ENCODE measurements at places on chromosomes 3 and 15.

DNA sequence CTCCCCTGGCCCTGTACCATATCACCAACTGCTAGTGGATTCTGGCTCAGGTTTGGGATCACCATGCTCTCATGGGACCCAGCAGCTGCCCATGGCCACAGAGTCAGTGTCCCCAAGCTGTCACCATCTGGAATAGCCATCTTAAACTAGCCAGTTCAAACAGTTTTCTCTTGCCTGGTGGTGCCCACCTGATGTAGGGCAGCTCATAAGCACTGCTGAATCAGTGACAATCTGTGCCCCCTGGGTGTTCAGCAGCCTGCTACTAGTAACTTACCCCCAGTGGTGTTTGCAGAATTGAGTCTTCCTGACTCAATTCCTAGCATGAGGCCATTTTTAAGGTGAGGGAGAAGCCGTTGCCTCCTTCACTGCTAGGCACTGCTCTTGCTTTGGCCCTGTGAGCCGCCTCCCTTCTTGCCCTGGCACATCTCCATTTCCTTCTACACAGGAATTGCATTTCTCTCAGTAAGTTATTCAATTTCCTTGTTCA lies 7.9 kb downstream of the RPSA start:
- no peak for DNase-seq

DNA sequence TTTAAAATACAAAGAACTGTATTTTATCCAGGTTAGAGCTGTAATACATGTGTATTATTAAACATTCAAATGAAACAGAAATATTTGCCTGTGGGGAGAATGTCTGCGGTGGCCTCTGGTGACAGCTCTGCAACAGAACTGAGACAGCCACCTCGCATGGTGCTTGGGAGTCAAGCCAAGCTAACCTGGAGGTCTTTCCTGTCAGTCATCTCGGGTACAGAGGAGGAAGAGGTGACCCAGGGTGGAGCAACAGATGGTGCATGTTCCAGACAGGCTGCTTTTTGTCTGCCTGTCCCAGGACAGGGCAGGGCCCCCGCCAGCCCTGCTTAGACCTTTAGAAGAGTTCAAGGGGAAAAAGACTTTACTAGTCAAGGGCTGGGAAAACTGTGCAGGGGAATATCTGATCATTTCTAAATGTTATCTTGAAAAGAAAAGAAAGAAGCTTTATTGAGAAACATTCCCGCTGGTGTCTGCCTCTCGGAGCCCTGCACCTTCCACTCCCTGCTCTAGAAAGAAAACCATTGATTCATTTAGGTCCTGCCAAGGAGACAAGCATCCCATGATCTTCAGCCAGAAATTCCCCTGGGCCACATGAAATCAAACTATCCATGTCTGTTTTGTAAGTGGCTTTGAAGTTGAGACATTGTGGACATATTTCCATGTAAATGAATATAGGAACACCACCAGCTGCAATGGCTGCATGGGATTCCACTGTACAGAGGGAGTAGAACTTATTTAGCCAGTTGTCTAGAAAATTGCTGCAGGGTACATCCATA lies 5.5 kb upstream of the NR2E3 start:
- DNase-seq: no peak

DNA sequence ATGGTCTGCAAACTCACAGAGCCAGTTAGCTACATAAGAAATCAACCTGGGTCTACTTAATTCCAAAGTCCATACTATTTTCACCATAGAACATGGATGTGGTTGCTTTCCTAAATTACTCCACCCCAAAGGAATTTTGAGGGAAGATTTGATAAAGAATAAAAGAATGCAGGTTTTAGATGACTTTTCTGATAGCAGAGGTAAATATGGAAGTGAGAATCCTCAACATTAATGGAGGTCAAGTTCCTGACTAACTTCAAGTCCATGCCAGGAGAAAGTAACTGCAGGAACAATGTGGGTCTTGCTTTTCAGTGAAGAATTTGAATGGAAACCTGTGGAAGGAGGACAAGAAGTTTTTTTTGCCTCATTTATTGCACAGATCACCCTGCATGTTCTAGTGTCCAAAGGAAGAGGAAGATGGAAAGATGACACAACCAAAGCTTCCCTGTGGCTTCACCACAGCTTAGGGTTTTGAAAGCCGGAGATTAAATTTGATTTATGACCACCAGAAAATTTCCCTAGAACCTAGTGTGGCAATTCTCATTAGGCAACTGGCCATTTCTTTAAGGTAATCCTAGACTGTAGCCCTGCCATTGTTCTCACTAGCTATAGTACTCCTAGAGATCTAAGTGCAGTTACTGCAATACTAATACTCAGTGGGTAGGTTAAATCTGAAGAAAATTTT lies 429.7 kb downstream of the RAP2B start:
- DNase-seq: no peak

DNA sequence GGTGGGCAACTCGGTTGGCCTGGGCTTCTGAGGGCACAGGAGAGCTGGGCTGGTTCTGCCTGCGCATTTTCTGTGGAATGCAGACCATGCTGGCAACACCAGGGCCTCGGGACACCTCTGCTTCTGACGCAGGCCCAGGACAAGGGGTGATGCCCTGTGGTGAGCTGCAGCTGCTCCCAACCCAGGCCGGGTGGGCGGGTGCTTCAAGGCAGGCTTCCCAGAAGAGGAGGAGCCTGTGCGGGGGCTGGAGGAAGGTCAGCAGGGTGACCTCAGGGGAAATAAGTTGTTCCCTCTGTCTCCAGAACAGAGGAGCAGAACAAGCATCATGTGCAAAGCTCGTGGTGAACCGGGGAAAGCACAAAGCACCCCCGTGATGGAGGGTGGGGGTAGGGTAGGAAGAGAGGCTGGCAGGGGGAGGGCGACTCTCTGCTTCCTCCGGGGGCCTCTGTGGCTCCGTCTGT lies 11.0 kb upstream of the PLXNA1 start:
- DNase-seq: no peak

- no peak for DNase-seq
Observed at GRCh38 chr3:127484601-127485388, 105.7 kb downstream of the TPRA1 start.

- DNase-seq: no peak
Observed at GRCh38 chr3:128679338-128679737, 28.7 kb upstream of the RPN1 start.

DNA sequence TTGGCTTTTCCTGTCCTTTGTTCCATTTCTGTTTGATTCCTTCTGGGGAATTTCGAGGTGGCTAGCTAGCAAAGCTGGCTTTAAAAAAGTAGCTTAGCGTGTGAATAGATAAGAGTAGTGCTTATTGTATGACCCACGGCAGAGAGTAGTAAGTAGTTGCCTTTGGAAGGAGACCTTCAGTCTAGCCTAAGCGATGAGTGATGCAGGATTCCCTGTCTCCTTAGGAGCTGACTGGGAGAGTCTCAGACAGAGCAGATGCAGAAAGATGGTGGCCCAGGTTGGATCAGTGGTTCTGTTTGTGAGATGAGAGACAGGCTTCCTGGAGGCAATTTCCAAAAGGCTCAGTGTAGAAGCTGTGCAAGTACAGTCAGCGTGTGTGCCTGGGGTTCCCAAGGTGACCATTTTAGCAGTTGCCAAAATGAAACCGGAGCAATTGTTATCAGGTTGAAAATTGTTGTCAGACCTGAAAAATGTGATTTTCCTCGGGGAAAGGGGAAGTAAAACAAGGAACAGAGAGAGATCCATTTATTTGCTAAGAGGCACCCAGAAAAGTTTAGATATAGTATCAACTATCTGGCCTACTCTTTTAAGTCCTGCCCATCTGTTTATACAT lies 681 bp upstream of the IL5RA start:
- DNase-seq: no peak

All from effector CD8-positive, alpha-beta T cell (primary cell).